ENCODE measurements at places on chromosomes 6 and 20. TPM values are rescaled to one million over a fixed set of nuclear protein-coding genes. Genes with fewer than 3 reads are reported as not detected.

Gene KIF25
- total RNA-seq = not detected

Gene NUP43
- 17.8 TPM for total RNA-seq

Gene MEI4
- not detected for total RNA-seq

Gene EZR
- total RNA-seq = 63.4 TPM

Gene SLC16A10
- not detected for total RNA-seq

Gene AP5S1
- 16.0 TPM for total RNA-seq
